Progenitor cell of endocrine pancreas (in vitro differentiated cells): ENCODE measurements at places on chromosomes 4 and X. TPM values are rescaled to one million over a fixed set of nuclear protein-coding genes. Genes with fewer than 3 reads are reported as not detected.

DNA sequence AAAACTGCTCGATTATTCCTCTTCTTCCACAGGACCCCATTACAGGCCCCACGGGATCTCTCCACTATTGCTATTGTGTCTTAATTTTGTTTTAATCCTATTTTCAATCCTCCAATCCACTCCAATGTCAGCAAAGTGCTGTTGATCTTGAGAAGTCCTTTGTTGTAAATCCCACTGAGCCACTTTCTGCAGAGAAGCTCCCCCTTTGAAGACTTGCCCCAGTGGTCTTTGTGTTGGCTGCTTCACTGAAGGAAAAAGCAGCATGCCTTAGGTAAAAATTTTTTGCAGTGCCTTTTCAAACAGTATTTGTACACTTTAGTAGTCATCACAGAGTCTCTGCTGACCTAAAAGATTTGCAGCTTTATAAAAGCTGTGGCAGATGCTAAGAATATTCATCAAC lies 252.0 kb upstream of the SLC7A11 start:
- DNase-seq = no peak

SYN1 gene
- total RNA-seq = 5.3 and 6.7 TPM in 2 replicates

ENOX2 gene
- 16.6 and 19.8 TPM in 2 replicates for total RNA-seq

- DNase-seq = no peak
Observed at GRCh38 chrX:31279359-31279758, 207.5 kb upstream of the FTHL17 start.

NDST3 gene
- total RNA-seq = 1.8 and 2.0 TPM in 2 replicates

GLRA2 gene
- total RNA-seq = not detected in 2 replicates

MAGEB2 gene
- total RNA-seq = not detected in 2 replicates

NXF2B gene
- 0.74 and 2.9 TPM in 2 replicates for total RNA-seq

DNA sequence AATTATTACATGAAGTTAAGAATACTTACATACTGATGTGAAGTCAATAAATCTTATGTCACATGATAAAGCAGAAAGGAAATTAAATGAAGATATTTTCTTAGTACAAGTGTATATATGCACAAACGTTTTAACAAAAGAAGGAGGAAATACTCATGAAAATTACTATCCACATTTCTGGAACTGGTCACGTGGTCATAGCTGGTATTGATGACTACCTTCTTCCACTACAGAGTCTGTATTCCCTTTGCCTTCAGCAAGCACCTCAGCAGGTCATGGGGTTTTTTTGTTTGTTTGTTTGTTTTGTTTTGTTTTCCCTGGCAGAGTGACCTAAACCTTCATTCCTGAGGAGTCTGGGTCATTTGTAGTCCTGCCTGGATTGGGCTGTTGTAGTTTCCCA lies 174.9 kb upstream of the BANK1 start:
- DNase-seq = no peak

- DNase-seq = no peak
Observed at GRCh38 chrX:95791876-95792275, 892.8 kb upstream of the DIAPH2 start.

GPR119 gene
- total RNA-seq = 1.6 and 3.1 TPM in 2 replicates

GRCh38 chr4:104344342-104344980 lies 150.2 kb downstream of the CXXC4 start:
- DNase-seq = no peak

DNA sequence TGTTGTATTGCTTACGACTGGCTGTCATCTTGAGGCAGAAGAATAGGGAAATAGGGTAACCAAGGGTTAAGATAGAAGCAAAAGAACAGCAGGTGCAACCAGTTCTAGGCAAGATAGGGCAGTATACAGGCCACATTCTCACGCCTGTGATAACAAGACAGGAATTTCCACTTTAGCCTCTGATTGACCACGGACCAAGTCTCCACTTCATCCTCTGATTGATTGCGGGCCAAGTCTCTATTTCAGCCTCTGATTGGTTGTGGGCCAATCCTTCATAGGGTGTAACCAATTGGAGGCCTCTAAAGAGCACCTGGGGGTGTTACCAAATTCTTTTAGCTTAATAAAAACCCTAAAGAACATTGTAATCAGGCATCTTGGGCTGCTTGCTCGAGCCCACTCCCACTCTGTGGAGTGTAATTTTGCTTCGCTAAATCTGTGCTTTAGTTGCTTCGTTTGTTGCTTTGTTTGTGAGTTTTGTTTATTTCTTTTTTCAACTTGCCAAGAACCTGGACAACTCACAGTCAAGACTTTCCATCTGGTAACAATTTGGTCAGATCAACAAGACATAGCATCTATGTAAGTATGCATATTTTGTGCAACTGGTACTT lies 8.7 kb upstream of the TBC1D9 start:
- no peak for DNase-seq

GRCh38 chr4:41135801-41136200 lies 78.5 kb downstream of the APBB2 start:
- no peak for DNase-seq

GRCh38 chrX:30570505-30570904 lies 7.1 kb downstream of the TASL start:
- no peak for DNase-seq

- DNase-seq = no peak
Observed at GRCh38 chr4:157141976-157142375, 66.0 kb downstream of the GLRB start.

ADGRG2 gene
- 0.81 and 1.4 TPM in 2 replicates for total RNA-seq

DNA sequence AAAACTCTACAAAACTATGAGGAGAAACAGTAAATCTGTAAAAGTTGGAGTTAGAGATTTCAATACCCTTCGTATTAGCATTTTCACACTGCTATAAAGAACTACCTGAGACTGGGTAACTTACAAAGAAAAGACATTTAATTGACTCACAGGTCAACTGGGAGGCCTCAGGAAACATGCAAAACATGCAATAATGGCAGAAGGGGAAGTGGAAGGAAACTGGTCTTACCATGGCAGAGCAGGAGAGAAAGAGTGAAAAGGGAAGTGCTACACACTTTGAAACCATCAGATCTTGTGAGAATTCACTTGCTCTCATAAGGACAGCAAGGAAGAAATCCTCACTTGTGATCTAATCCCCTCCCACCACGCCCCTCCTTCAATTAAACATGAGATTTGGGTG lies 949.9 kb downstream of the TECRL start:
- no peak for DNase-seq

CSAG3 gene
- total RNA-seq = not detected in 2 replicates

GRCh38 chr4:61938250-61938846 lies 738.2 kb downstream of the ADGRL3 start:
- no peak for DNase-seq

GRCh38 chr4:138003248-138003647 lies 238.9 kb downstream of the SLC7A11 start:
- DNase-seq = no peak

GRCh38 chr4:130035391-130035790 lies 939.4 kb downstream of the C4orf33 start:
- no peak for DNase-seq

ZDHHC15 gene
- total RNA-seq = 2.3 and 2.7 TPM in 2 replicates

- DNase-seq = no peak
Observed at GRCh38 chrX:155966876-155967275, 30.6 kb upstream of the IL9R start.

ANOS1 gene
- total RNA-seq = 5.9 and 6.9 TPM in 2 replicates

- no peak for DNase-seq
Observed at GRCh38 chrX:682892-683291, 52.3 kb downstream of the SHOX start.

DNA sequence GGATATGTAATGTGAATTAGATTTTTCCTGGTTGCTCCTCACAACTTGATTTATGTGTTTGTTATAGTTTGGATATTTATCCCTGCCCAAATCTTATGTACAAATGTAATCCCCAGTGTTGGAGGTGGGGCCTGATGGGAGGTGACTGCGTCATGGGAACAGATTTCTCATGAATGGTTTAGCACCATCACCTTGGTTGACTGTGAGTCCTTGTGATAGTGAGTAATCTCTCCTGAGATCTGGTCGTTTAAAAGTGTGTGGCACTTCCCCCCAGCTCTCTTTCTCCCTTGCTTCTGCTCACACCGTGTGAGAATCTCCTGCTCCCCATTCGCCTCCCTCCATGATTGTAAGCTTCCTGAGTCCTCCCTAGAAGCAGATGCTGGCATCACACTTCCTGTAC lies 2.2 kb downstream of the MID2 start:
- DNase-seq = no peak

- DNase-seq = no peak
Observed at GRCh38 chrX:24696294-24696693, 2.6 kb downstream of the POLA1 start.

DNA sequence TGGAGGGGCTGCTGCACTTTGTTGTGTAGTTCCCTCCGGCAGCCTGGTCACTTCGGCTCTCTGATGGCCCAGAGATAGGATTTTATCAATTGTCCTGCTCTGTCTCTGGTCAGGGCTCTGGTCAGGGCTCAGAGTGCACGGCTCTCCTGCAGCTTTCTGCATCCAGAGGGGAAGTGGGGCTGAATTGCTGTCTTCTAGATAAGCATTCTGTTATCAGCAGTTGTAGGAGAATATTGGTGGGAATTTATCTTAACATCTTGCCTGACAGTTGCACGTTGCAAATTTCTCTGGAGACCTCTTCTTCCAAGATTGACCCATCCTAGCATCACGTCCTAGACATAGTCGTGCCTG lies 62.8 kb downstream of the FAM193A start:
- no peak for DNase-seq

DNA sequence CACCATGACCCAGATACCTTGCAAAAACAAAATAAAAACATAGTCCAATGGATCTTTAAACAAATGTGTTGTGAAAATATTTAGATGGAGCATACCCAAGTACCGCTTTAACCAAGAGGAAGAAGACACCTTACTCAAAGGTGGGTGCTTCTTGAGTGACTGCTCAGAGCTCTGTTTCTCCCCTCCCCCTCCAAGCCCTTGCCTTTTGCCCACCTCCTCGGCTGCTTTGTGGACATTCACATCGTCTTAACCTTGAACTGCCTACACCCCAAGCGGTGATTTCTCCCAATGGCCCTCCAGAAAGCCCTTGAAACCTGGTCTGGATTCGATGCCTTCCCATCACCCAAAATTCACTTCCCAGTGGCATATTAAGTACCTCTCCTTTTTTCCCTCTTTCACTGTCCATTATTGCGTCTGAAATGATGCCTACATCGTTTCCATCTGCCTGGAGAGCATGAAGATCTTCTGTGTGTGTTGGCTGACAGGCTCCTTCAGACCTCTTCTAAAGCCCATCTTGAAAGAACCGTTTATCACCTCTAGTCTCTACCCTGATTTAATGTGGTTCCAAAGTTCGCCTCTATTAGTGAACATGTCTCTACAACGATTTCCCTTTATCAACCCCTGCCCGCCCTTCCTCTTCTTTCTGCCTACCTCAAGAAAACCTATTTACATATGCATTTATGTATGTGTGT lies 968 bp downstream of the GPRIN3 start:
- no peak for DNase-seq

CXorf65 gene
- not detected in 2 replicates for total RNA-seq

AFP gene
- 166 and 254 TPM in 2 replicates for total RNA-seq

FHDC1 gene
- total RNA-seq = 11.3 and 11.6 TPM in 2 replicates

MAGIX gene
- total RNA-seq = 3.1 and 5.0 TPM in 2 replicates

CXCL5 gene
- total RNA-seq = 0.34 and 0.58 TPM in 2 replicates

DNA sequence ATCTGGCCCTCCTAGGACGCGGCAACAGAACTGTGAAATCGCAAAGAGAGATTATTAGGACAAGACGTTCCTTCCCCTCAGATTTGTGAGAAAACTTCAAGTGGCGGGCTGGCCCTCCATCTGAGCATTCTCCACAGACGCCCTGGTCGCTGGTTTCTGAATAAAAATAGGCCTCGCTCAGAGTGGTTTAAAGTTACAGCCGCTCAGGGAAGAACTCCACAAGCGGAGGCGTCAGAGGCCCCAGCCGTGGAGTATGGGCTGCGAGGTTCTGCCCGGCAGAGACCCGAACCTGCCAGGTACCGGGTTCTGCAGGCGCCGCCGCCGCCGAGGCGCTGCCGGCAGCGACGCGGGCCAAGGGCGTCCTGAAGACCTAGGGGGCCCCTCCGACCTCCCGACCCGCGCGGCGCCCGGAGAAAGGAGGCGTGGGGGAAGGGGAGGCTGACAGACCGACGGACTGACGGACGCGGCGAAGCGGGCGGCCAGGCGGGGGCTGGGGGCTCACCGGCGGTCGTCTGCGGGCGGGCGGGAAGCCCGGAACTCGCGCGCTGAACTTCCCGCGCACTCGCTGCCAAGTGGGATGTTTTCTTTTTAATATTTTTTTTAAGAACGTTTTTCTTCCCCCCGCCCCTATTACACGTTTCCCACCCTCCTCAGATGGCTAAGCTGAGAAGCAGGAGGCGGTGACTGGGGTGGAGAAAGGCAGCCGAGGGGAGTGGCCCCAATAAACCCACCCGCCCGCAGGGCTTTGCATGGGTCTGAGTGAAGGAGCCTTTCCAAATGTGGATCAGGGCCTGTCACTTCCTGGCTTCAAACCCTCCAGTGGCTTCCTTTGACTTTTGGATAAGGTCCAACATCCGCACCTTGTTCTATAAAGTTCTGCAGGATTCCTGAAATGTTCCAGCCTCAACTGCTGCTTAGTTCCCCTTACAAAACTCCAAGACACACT lies at the start of gene PABPC4L:
Gene PABPC4L, minus strand, starts transcription at position 574 of the 946 bp plus-strand sequence. CDS start 770 bp downstream, outside the sequence.
- DNase-seq = peak; percentile 30

AMELX gene
- total RNA-seq = not detected in 2 replicates

CORIN gene
- 0.84 and 1.5 TPM in 2 replicates for total RNA-seq

GPRASP1 gene
- total RNA-seq = 4.1 and 5.7 TPM in 2 replicates

DNA sequence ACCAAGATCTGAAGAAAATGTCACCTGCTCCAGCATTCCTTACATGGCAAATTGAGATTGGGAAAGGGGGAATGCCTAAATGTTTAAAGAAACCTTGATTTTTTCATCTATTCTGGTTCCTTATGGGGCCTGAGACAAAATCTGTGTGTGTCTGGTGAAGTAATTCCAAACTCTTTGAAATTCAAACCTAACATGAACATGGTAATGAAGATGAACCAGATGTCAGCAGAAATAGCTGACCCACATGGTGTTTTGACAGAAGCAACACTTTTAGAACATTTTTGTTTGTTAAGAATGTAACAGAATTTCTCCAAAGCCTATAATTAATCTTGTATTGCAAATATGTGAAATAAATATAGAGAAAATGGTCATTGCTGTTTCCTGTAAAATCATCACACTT lies 133.0 kb downstream of the PARM1 start:
- DNase-seq = no peak

DNA sequence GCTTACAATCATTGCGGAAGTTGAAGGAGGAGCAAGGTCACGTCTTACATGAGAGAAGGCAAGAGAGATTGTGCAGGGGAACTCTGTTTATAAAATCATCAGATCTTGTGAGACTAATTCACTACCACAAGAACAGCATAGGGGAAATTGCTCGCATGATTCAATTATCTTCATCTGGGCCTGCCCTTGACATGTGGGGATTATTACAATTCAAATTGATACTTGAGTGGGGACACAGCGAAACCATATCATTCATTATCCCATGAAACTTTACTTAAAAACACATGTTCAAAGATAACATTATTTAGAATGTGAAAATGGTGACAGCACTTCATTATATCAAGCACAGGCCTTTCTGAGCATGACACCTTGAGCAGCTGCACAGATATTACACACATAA lies 1087.8 kb downstream of the C4orf33 start:
- DNase-seq = no peak

GRCh38 chr4:111027526-111027925 lies 404.6 kb upstream of the PITX2 start:
- no peak for DNase-seq

PIN4 gene
- 19.0 and 22.5 TPM in 2 replicates for total RNA-seq
